ENCODE measurements at places on chromosomes 4 and X.

GRCh38 chr4:99361268-99361898, 8.8 kb upstream of the ADH1C start:
- DNase-seq = no peak

DNA sequence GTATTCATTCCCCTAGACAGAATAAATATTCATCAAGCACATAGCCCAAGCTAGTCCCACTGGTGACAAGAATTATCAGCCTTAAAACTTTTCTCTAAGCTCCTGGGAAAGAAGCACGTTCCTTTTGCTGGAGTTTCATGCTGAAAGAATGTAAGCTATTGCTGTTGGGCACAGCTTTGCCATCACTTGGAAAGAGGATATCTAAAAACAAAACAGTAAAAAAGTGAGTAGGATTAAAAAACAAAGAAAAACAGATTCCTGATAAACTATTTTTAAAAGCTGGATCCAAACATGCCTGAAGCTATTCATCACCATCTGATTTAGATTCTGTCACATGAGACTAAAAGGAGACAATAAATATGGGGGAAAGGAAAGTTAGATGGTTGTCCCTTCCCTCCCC, 176.8 kb downstream of the SCFD2 start:
- no peak for DNase-seq

DNA sequence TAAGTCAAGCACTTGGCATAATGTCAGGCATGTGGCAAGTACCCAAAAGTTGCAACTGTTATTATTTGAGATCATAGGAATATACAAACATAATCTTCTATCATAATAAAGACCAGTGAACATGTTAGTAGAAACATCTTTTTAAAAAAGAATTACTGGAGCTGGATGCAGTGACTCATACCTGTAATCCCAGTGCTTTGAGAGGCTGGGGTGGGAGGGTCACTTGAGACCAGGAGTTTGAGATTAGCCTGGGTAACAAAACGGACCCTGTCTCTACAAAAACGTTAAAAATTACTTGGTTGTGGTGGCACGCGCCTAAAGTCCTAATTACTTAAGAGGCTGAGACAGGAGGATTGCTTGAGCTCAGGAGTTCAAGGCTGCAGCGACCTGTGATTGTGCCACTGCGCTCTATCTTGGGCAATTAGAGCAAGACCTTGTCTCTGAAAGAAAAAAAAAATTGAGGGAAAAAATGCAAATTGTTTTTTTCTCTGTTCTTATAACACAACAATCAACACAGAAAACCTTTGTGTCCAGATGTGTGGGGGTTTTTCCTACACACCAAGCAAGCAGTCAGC, 284.3 kb downstream of the ARHGAP10 start:
- DNase-seq = no peak

DNA sequence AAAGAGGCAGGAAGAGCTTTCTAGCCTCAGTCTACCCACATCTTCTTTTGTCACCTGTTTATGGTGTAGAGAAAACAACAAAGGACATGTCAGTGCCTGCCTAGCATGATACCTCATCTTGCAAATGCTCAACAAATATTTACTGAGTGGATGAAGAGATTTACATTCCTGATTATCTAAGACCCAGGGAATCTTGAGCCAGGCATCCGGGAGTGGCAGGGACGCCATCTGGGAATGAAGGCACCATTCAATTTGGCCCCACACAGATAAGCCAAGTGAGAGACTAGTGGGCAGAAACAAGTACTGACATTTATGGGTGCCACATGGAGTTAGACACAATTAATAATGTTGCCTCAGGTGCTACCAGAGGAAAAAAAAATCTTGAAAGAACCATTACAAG, 36.8 kb upstream of the CASK start:
- DNase-seq = peak; percentile 2

DNA sequence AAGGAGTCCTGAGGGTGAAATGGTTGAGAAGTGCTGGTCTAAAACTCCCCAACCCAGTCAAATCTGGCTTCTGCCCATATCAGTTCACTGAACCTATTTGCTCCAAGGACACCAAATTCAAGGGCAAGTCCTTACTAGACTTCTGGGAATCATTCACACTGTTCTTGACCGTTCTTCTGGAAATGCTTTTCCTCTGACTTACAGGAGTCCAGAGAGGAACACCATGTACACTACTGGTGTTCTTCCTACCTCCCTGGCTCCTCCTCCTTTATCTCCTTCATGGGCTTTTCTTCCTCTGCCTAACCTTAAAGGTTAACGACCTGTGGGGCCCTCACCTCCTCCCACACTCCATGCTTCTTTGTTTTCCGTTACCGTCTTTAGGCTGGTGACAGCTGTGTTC, 281.3 kb downstream of the FRMPD4 start:
- no peak for DNase-seq

GRCh38 chr4:151459375-151459774, 50.4 kb downstream of the FHIP1A start:
- no peak for DNase-seq

DNA sequence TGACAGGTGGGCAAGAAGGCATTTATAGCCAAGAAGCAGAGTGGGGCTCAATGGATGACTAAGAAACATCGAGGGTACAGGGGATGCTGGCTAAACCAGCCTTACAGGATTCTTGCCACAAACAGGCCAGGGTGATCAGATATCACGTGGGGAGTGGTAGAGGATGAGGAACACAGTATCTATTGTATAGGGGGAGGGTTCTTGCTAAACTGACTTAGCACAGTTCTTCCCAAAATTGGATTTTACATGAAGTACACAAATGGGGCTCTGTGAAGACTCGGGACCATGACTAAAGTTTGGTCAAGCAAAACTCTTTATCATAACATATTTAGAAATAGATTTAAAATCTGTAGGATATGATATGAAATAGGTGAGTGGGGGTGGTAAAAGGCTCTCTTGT, 144.0 kb upstream of the ATOH1 start:
- DNase-seq = peak; percentile 11

DNA sequence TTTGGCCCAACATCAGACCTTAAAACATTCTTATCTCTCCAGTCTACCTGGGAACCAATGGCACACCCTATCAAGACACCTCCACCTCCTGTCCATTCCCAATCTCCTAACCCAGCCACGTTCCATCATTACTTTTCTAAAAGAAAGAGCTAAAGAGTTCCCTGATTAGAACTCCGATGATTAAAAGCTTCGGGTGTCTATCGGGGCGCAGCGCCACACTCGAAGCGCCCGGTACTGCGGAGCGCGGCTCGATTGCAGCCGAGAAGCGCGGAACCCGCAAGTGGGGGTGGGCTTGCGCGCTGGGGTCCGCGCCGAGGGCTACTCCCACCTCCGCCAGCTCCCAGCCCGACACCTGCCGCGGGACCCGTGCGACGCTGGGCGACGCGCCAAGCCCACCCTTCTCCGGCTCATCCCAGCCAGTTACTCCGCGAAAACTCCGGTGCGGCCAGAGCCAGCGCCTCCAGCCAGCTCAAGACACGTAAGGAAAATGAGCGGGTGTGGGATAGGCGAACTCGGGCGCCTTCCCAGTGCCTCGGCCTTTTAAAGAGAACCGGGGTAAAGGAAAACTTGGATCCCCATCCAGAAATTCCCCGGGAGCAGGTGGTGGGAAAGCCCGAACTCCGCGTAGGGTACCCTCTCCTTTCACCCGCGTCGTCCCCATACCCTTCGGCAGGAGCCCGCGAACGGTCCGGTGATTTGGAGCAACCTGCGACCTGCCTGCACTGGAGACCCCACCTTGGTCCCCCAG, 593 bp downstream of the NPY1R start:
- no peak for DNase-seq

DNA sequence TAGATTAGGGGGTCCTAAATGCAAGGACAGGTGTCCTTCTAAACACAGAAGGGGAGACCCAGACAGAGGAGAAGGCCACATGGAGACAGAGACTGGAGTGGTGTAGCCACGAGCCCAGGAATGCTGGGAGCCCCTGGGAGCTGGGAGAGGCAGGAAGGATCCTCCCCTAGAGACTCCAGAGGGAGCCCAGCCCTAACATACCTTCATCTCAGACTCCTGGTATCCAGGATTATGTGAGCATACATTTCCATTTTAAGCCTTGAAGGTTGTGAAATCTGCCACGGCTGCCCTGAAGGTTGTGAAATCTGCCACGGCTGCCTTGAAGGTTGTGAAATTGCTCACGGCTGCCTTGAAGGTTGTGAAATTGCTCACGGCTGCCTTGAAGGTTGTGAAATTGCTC, 148.4 kb downstream of the ASMT start:
- no peak for DNase-seq

DNA sequence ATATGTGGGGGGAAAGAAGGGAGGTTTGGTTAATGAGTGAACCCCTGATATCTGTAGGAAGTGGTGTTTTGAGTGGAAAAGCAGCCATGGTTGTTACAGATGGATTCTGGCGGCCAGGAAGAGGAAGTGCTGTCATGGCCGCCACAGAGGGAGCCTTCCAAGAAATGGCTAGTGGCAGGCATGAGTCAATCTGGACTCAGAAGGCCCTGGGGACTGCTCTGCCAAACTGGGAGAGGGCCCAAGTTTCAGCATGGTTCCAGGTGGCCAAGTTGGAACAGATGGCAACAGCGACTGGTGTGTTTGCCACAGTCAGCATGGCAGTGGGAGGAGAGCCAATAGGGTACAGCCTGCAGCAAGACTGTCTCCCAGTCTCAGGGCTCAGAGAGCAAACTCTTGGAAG, 32.5 kb downstream of the ETDB start:
- no peak for DNase-seq

GRCh38 chrX:109036624-109037023, 300.3 kb upstream of the IRS4 start:
- no peak for DNase-seq

- DNase-seq = no peak
Measured at GRCh38 chr4:184262901-184263300, 45.2 kb upstream of the ENPP6 start.

DNA sequence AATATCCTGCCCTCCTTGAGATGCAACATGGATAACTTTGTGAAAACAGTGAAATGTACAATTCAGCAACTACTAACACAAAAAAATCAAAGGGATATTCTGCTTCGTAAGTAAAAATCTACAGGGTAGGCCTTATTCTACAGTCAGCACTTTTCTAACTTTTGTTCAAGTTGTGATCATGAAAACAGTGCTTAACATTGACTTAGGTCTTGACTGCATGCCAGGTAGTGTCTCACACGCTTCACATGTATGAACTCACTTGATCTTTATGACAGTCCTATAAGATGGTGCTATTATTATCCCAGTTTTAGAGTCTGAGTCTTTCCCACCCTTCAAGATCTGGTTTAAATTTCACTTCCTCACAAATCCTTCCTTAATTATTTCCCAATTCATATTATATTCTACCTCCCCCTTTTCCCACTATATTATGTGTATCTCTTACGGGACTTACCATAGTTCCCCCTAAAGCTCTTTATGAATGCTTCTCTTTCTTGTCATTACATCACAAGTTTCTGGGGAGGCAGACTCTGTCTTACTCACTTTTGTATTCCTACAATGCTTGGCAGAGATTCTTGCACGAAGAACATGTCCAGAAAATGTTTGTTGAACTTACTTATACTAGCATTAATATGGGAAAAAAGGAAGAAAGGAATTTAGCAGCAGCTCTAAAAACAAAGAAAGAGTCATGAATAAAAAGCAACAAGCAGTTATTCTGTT, 179.8 kb downstream of the SCFD2 start:
- DNase-seq = no peak

GRCh38 chr4:8355306-8355705, 85.2 kb downstream of the ACOX3 start:
- no peak for DNase-seq

DNA sequence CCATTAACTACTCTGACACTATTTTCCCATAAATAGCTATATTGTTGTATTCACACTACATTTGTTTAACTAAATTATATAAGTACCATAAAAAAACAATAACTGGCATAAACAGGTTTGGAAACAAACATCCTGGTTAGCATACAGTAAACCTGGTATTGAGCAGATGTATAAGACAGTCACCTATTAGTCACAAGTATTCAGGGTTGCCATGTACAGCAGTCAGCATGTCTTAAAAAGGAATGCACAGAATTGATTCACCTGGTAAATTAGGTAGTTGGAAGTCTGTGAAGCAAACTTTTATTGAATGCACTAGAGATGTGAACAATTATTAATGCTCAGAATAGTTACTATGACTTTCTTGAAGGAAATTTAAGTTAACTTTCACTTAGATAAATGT, 137.9 kb downstream of the FAM13A start:
- no peak for DNase-seq

DNA sequence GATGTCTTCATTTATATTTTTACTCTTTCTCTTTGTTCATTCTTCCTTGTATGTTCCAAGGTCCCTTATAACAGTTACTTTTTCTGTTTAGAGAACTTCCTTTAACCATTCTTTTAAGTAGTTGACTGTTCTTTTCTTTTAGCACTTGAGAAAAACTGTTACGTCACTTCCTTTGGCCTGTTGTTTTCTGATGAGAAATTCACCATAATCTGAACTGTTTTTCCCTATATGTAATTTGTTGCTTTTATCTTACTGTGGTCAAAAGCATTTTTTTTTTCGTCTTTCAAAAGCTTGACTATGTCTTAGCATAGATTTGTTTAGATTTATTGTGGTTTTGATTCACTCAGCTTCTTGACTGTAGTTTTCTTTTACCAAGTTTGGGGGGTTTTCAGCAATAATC, 1660.3 kb upstream of the PCDH10 start:
- DNase-seq = no peak

DNA sequence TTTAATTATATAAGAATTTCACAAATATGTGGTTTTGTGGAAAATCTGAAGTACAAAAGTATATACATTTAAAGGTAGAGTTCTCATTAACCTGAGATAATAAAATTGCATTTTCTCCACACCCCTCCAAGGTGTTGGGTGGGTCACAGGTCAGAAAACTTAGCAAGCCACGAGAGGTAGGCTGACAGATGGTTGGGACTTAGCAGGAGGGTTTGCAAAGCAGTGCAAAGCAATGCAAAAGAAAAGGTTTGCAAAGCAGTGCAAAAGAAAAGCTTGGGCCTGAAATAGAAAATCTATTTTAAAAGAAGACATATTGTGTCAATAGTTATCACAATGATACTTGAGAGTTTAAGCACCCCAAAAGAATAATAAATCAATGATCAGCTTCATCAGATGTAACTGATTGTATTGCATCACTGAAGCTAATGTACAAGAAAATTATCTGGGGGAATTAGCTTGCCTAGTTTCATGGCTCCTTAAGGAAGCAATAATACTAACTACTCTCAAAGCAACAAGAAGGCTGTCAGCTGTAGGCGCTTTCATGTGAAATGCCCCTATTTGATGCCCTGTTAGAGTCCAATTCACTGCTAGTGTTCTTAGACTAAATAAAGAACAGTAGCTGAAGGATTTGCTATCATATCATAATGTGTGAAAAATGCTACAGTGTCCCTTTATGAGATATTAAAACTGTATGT, 319.5 kb downstream of the KCNIP4 start:
- no peak for DNase-seq

- no peak for DNase-seq
Measured at GRCh38 chr4:41819621-41820020, 71.1 kb upstream of the PHOX2B start.

GRCh38 chrX:128057421-128057820, 5.2 kb upstream of the ACTRT1 start:
- no peak for DNase-seq

- no peak for DNase-seq
Measured at GRCh38 chr4:138190452-138190858, 51.7 kb downstream of the SLC7A11 start.

- no peak for DNase-seq
Measured at GRCh38 chrX:104913348-104913747, 307.1 kb downstream of the TEX13A start.

Data from SJCRH30 (cell line).